ENCODE measurements at places on chromosomes 6 and 20. TPM values are rescaled to one million over a fixed set of nuclear protein-coding genes. Genes with fewer than 3 reads are reported as not detected.

- DNase-seq: peak; percentile 76
Measured at GRCh38 chr20:19986419-19986818, 30.7 kb upstream of the NAA20 start.

GRCh38 chr6:148846778-148847761 lies 100.2 kb downstream of the UST start:
- DNase-seq: no peak

DNA sequence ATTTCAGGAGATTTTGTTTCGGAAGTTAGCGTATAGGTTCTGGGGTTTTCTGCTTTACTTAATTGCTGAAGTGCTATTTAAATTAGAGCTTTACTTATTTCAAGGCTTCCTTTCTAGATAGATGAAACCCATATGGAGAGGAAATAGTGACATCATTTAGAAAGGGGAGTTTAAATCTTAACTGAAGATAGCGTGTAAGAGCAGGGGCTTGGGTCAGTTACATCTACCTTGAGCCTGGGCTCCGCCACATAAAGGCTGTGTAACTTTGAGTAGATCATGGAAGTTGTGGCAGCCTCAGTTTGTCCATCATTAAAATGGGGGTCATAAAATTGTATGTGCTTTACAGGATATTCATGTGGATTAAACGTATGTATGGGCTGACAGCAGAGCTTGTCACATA lies 4.7 kb downstream of the CDS2 start:
- no peak for DNase-seq

GRCh38 chr6:108764580-108764950 lies 83.7 kb upstream of the ARMC2 start:
- no peak for DNase-seq

GRCh38 chr6:140537834-140538705 lies 1163.6 kb upstream of the CITED2 start:
- DNase-seq: peak; percentile 91

KHDRBS2 gene
- not detected for total RNA-seq
